ENCODE measurements at places on chromosomes 5 and 9. TPM values are rescaled to one million over a fixed set of nuclear protein-coding genes. Genes with fewer than 3 reads are reported as not detected.

DNA sequence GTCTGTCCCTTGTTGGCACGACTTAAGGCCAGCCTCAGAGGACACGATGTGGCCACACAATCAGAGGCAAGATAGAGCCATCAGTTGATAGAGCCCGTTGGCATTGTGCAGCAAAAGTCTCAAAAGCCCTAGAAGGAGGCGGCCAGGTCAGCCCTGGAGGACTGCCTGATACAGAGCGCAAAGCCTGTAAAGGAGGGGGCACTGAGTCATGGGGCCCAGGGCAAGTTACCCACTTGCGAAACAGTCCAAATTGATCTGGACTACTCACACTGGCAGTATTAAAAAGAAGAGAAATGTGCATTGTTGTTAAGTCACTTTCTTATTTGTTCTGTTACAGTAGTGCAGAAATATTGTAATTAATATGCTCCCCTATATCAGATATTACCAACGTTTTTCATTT lies 51.5 kb downstream of the KLF9 start:
- no peak for DNase-seq

DNA sequence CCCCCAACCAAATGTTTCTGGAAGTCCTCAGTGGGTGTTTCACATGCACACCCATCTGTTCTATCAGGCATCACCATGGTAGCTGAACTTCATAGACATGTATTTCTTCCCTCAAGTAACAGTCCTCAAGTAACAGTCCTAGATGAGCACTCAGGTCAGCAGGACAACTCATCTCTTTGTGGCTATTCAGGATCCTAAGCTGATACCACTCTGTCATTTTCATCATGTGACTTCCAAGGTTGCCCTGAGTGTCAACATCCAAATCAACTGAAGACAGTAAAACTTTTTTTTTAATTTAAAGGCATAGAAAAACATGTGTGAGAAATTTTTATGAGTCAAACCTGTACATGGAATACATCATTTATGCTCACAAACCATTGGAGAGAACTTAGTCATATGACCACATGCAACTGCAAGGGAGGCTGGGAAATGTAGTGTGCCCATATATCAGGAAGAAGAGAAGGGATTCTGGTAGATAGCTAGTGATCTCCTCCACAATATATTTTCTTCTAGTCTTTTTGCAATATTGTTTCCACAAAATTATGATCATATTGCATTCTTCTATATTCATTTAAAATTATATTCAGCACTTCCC lies 64.2 kb upstream of the FST start:
- DNase-seq, result no peak

DNA sequence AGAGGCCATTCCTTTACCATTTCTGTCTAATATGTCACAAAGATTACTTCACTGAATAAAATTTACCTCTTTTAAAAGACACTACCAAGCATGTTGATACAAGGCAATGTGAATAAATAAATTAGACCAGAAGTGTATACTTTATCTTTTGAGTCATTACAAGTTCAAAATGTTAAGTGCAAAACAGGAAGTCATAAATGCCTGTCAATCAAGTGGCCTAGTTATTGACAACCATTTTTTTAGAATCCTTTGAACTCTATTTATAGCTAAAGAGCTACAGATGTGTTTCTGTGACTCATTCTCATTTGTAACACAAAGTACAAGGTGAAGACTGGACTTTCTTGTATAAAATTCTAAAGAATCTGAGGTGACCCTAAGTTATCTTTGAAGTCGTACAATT lies 602.7 kb upstream of the SEMA6A start:
- DNase-seq, result no peak

DNA sequence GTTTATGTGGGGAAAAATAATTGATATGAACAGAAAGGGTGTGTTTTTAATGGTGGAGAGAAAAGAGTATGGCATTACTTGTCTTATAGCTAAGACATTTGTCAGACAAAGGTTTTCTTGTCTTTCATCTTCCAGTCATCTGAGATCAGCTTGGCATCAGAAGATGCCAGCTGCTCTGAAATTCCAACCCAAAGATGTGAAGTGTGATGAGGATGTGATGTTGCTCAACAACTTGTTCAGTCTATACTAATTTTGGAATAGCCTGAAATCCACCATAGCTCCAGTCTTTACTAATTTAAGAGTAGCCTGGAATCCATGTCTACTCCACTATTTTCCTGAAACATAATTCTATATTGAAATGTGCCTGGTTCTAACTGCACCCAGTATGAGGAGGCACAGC lies 182.3 kb downstream of the CFAP90 start:
- no peak for DNase-seq

DNA sequence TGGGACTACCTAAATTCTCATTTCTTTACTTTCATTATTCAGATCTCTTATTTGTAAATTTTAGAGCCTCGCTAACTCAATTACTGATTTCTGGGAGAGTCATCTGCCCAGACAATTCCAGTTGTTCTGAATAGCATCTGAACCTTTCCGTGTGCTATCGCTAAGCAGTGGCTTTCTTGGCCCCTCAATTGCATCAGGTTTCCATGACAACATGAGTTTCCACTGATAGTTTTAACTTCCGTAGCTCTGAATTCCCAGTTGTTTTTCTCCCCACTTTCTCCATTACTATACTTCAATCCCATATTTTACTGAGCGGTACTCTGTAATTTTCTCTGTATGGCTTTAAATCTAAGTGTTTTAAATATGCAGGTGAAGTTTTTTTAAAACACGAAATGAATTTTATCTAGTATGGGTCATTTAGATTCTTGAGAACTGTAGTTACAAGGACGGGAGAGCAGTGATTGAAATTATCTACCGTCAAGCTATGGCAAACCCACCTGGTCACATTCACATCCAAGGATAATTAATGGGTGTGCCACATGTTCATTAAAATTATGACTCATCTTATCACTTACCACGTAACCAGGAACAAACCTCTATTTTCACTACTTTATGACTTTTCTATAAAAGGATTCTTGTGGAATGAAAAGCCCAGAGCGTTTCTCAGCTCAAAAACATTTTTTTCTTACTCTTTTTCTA lies 223.5 kb upstream of the PCSK5 start:
- no peak for DNase-seq

- DNase-seq, result no peak
Observed at GRCh38 chr5:127492854-127493738, 24.3 kb upstream of the PRRC1 start.

The CARD9 gene
- 0.50 TPM for total RNA-seq

- no peak for DNase-seq
Observed at GRCh38 chr5:53006911-53007890, 18.0 kb downstream of the ITGA2 start.

DNA sequence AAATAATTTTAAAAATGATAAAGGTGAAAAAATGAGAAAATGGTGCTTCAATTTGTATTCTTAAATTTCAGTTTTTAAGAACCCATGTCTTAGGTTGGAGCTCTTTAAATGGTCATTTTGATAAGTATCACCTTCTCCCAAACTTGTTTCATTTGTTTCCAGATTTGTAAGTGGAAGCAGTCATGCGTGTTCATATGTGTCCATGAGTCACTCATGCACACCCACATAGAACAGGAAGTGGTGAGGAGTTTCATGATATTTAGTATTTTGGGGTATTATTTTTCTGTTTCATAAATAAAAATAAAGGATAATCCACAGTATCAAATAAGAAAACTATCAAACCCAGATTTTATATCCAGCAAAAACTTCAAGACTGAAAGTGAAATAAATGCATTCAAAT lies 570.4 kb upstream of the ST8SIA4 start:
- DNase-seq, result no peak

DNA sequence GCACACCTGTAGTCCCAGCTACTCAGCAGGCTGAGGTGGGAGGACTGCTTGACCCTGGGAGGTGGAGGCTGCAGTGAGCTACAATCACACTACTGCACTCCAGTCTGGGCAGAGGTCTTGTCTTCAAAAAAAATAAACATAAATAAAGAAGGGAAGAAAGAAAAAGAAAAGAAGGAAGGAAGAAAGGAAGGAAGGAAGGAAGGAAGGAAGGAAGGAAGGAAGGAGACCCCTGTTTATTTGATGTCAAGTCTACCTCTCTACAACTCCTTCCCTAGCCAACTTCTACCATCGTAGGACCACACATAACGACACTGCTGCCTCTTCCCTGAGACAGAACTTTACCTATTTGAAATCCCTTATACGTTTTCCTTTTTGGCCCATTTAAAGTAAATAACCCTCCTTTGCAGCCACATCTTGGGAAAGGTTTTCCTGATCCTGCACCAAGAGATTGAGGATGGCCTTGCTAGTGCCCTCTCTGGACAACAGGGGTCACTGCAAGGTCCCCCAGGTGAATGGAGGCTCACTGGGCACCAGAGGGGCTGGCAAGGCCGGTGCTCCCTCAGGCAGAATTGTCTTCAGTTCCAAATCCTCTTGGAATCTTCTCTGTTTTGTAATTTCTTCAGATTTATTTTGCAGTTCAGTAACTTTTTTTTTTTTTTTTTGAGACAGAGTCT lies 10.5 kb downstream of the RPS14 start:
- DNase-seq, result no peak

DNA sequence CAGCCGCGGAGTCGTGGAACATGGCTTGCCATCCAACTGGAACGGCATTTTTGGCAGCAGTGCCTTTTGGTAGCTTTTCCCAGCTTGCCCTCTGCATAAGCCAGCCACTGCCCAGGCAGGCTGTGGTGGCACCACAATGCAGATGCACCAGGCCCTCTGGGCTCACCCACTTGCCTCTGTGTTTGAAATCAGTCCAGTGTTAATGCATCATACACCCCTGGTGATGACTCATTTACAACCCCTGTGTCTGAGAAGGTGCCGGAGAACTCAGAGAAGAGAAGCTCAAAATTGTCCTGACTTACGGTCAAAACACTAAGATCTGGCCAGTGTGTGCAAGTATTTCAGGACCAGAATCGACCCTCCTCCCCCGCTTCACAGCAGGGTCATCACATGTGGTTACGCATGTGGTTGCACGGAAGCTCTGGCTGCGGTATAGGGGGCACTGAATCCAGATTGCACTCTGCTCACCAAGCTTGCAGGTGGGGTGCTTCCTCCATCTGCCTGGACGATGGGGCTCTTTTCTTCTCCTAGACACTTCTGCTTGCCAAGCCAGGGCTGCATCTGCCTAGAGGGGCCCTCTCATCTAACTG lies 66.5 kb upstream of the SMIM15 start:
- no peak for DNase-seq

The OTULINL gene
- 46.7 TPM for total RNA-seq

All from activated CD8-positive, alpha-beta memory T cell treated with anti-CD3 and anti-CD28 coated beads, Interleukin-2, amount 10 ng/mL, durations not matched to agents 7 days and 5 days (primary cell).